Renal cortical epithelial cell (primary cell): ENCODE measurements at places on chromosomes 6 and 20. TPM values are rescaled to one million over a fixed set of nuclear protein-coding genes. Genes with fewer than 3 reads are reported as not detected.
A peak's percentile ranks its signal among the peaks of the same experiment; 100 is the strongest.

DNA sequence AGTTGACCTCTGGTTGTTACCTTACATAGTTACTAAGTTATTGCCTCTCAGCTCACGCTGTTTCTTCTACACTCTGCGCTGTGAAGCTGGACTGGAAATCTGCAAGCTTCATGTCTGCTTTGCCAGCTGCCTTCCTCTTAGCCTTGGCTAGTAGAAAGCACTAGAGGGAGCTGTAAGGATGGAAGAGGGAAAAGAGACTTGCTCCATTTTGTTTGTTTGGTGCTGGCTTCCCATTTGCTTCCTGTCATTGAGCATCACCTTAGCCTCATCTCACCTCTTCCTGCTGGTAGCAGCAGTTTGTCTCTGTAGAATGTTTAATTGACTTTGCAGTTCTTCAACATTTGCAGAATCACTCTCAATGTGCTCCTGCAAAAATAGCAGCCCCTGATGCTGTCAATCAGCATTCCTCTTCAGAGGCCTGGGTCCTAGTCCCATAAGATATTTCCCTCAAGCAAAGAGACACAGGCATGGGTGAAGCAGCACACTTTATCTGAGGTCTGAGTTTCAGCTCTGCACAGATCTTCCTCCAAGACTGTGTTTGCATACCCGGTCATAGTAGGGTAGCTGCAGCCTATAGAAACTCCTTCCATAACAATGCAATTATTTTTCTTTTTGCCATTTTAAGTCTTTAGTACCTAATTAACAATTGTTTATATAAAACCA is 302.2 kb upstream of the EPHA7 start:
- DNase-seq: peak; percentile 52

EGFL8 gene
- total RNA-seq: 1.3 TPM in 1 of 2 replicates, not detected in the other

TAAR9 gene
- total RNA-seq: not detected in 2 replicates

- DNase-seq: no peak
Observed at GRCh38 chr20:34642009-34642408, 34.9 kb downstream of the PIGU start.

GRCh38 chr6:107667790-107668189 is 156.3 kb downstream of the SCML4 start:
- DNase-seq: no peak

GRCh38 chr6:90238496-90239266 is 58.0 kb downstream of the BACH2 start:
- no peak for DNase-seq

PSORS1C1 gene
- 1.0 and 5.1 TPM in 2 replicates for total RNA-seq

DNA sequence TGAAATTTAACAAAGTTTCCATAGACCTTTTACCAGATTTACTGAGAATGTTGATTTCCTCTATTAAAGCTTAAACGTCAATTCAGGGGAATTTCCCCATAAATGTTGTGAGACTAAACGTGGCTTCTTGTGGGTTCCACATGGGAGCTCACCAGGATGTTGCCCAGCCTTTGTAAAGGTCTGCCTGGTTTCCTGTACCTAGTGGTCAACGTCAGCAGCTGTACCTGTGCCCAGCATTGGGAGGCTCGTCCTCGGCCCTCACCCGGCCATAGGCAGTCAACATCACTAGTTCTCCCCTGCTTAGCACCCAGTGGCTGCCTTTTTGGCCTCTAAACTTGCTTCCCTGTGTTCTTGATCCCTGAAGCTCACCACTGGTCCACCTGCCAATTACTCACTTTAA is 22.1 kb upstream of the CD83 start:
- DNase-seq: peak; percentile 52

ASIP gene
- not detected in 2 replicates for total RNA-seq
